Tibial nerve (tissue), 4 donors: ENCODE measurements at places on chromosomes 6 and 20. TPM values are rescaled to one million over a fixed set of nuclear protein-coding genes. Genes with fewer than 3 reads are reported as not detected.
A peak's percentile ranks its signal among the peaks of the same experiment; 100 is the strongest.

Gene RSPO3
- 16.5 TPM for total RNA-seq

Gene OR14J1
- not detected for total RNA-seq

Gene MTHFD1L
- total RNA-seq = 14.6 TPM

Gene SLC17A1
- not detected for total RNA-seq

Gene ID4
- 34.1 TPM for total RNA-seq

Gene OLIG3
- not detected for total RNA-seq

Gene BPI
- total RNA-seq = not detected

Gene ARMC12
- total RNA-seq = 2.9 TPM

Gene HCK
- 14.9 TPM for total RNA-seq

DNA sequence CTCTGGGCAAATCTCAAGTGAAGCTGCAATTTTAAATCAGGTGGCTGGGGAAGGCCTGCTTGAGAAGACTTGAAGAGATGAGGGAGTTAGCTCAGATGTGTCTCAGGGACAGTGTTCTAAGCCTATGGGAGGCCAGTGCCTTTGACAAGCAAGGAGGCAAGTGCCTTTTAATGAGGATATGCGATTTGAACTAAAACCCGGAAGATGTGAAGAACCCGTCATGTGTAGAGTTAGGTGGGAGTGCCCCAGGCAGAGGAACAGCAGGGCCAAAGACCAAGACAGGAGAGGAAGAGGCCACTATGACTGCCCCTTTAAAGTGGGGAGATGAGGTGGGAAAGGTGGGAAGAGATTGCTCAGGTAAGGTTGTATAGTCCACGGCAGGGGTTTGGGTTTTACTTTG is 71.9 kb downstream of the SLX4IP start:
- DNase-seq = no peak

GRCh38 chr20:38167851-38168760 is 3.0 kb upstream of the TGM2 start:
- DNase-seq = peak; percentile 30

GRCh38 chr20:43167021-43167420 is 22.7 kb downstream of the PTPRT start:
- DNase-seq = no peak

GRCh38 chr20:50484271-50484976 is 25.8 kb upstream of the PTPN1 start:
- no peak for DNase-seq

DNA sequence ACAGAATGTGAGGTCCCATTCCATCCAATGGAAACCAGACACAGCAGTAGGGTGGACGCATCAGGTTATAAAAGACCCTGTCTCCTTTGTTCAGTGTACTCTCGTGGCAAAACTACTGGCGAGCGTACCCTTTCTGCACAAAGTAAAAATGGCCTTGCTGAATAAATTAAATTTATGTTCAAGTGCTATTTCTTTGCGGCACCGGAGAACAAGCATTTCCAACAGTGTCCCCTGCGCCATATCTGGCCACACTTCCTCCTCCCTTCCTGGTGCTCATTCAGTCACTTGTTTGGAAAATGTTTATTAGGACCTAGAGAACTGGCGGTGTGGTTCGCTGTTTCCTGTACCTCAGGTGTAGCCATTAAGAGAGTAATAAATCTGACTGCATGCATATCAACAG is 46.9 kb upstream of the DACT2 start:
- no peak for DNase-seq

GRCh38 chr6:41442800-41443501 is 103.2 kb upstream of the FOXP4 start:
- DNase-seq = peak; percentile 50

DNA sequence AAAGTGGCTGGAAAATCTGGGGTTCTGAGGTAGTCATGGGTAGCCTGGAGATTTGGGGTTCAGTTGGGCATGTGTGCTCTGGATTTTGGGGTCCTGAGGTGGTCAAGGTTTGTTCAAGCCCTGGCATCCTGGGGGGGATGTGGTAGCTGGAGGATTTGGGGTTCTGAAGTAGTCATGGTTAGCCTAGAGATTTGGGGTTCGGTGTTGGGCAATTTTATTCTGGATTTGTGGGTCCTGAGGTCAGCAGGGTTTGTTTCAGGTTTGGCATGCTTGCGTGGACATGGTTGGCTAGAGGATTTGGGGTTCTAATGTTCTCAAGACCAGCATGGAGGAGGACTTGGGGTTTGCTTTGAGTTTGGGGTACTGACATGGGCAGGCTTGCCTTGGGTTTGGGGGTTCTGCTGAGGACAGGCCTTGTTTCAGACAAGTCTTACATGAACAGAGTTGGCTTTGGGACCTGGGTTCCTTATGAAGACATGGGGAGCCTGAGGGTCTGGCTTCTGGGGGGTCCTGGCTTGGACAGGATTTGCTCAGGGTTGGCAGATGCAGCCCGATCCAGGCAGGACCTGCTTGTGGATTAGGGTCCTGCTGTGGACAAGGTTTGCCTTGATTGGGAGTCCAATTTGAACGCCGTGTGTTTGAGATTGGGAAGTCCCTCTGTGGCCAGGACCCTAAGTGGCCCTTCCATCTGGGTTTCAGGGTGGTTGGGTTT is 906 bp downstream of the ANKRD60 start:
- DNase-seq = no peak

DNA sequence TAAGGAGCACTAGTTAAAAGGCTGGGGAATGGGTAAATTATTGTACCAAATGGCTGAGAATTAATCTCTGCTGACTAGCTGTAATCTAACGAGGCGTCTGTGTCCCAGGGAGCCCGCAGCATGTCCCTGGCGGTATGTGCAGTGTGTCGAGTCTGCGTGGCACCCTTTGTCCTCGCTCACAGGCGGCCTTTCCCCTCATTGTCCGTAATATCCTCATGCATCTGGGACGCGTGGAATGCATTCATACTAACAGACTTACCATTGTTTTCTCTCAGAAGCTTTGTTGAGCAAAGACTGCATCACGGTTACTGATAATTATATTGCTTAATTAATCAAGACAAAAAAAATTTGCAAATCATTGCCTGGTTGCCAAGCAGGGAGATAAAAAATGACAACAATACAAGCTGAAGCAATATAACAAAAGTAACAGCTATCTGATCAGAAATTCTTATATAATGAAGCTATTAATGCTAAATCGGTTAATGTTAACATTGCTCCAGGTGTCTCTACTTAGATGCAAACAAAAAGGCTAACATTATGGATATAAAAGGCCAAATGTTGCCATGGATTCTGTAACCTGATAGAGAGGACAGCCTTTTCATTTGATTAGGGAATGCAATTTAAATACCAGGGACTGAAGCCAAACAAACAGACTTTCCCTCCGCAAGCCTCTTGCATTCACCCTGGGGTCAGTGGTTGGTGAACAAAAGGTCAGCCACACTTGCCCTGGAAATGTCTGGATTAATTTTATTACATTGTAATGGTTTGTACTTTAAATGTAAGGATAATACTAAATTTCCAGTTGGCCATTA is 124.8 kb downstream of the INSM1 start:
- no peak for DNase-seq

DNA sequence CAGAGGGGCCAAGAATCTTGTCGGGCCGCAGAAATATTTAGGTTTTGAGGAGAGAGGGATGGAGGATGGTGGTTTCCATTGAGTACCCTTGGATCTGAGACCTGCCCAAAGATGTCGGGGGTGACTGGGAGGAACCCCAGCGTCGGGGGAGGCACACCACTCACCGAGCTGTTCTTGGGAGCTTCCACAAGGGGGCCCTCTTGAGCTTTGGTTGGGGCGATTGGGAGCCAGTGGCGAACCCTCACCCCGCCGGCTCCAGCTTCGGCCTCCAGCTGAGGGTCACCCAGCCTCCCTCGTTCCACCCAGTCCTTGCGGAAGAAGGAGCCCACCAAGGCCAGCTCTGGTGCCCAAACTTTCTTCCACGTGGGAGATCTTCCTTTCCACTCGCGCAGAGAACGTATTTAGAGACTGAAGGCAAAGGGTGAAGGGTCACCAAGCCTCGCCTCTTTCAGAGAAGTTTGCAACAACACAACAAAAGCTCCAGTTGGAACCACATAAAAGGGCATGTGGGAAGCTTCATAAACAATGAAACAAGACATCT is 33.6 kb downstream of the APCDD1L start:
- peak; percentile 9 for DNase-seq

GRCh38 chr6:135876058-135876457 is 24.6 kb downstream of the PDE7B start:
- DNase-seq = no peak

- no peak for DNase-seq
Measured at GRCh38 chr6:445571-446417, 54.2 kb downstream of the IRF4 start.

DNA sequence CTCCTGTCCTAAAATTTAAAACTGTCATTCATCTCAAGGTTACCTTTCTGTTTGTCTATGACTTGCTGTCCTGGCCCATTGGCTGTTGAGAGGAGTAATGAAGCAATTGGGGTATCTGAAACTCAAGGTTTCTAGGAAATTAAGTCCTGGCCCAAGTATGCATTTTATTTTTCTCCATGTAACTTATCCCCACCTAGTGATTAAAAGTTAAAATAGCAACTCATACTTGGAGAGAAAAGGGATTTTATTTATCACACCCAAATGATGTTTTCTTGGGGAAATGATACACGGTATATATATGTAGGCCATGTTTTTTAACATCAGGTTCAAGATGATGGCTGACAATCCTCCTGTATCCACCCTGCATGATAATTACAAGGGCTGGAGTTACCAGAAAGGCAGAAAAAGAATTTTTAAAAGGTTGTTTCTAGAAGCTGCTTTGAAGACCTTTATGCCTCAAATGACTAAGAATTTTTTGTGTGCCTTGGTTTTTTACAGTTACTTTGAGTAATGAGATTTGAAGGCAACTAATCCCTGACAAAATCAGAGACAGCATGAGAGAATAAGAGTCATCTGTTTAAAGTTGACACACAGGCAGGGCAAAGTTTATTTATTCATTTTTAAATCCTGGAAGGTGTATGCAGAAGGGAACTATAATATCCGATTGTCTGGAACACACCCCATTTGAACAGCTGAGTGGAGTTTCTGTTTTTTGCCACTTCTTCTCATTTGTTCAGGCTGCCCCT is 28.9 kb upstream of the C6orf58 start:
- DNase-seq = no peak

DNA sequence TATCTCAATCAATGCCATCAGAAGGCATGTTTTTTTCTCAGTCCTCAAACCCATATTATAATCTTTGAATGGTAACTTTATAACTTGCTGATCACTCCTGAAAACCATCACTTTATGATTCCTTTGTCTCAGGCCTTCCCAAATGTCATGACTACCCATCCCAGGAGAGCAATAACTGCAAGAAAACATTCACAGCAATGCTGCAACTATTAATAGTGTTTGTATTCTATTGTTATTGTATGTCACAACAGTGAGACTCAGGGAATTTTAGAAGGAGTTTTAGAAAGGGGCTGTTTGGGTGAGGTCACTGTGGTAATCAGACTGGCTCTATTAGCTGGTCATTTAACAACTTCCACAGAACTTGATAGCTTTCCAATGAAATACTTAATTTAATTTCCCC is 301.4 kb upstream of the TBX18 start:
- no peak for DNase-seq

- no peak for DNase-seq
Measured at GRCh38 chr20:16566080-16566479, 7.2 kb downstream of the KIF16B start.

DNA sequence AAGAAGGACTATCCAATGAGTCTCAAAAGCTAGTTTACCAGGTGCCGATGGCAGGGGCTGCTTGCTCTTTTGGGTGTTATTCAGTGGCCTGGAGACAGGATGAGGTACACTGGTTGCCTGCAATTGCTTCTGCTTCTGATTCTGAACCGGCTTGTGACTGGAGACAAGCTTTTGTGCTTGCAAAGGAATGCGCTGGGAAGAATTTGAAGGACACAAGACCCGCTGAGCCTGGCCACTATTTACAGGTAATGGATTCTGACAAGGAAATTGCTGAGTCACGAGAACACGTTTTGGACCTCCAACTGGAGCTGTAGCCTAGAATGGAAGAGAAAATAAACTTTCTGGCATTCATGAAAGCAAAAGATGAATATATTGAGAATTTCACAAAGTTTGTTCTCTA is 5.8 kb downstream of the AURKA start:
- DNase-seq = no peak

- no peak for DNase-seq
Measured at GRCh38 chr6:129188795-129189194, 305.9 kb downstream of the LAMA2 start.

DNA sequence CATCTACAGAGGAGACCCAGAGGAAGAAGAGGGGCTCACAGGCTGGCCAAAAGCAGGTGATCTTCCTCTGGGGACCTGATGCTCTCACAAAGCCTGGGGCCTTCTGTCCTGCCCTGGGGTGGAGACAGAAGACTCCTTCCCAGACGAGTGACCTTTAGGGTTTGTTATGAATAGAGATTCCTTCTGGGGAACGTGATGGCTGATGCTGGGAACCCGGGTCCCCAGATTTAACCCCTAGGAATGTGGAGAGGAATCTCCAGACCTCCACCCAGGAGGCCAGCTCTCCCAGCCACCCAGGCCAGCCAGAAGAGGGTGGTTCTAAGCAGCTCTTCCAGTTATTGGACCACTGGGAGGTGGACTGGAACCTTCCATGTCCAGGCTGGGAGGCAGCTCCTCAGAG is 16.8 kb upstream of the CCN5 start:
- DNase-seq = no peak

DNA sequence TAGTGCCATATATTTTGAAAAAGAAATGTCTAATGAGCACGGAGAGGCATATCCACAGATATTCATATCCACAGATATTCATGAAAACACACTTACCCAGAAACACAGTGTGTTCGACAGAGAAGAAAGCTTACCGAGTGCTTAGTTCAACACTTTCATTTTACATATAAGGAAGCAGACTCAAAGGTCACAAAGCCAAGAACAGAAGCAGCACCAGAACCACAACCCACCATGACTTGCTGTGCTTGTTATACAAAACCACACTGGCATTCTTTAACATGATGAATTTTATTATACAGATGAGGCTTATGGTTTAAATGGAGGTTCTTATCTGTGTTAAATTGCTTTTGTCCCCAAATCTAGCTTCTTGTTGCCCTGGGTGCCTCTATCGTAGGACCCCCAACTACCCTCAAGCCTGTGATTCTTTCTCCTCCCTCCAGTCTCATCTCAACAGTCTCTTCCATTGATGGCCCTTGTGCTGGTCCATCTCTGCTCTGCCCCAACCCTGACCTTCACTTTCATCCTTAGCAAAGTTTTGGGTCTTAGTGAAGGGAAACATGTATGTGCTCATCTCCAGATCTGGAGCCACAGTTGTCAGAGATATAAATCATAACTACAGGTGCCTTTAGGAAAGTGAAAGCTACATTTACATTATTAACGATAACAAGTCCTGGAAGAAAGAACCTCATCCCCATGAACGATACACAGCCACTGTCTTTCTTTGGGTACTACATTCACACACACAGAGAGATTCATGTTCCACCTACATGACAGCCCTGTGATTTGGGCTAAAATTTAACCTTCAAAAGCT is 40.0 kb downstream of the SF3B5 start:
- no peak for DNase-seq
